ENCODE measurements at places on chromosomes 5 and 9.

GRCh38 chr5:42807722-42808447 lies 3.8 kb downstream of the SELENOP start:
- no peak for DNase-seq

DNA sequence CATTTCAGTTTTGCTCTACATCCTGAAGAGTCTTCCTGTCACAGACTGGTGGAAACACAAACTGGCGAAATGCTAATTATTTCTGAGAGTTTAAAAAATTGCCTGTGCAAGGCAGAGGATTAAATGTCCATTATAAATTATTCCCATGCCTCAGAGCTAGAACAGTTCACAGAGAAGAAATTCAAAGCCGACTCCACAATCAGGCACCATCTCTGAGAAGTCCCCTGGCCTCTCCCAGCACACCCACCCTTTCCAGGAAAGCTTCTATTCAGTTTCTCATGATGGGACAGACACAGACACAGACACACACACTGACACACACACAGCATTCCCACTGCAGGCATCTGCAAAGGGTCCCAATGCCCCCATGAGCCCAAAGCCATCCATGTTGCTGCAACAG lies 253.1 kb downstream of the DENND1A start:
- no peak for DNase-seq

DNA sequence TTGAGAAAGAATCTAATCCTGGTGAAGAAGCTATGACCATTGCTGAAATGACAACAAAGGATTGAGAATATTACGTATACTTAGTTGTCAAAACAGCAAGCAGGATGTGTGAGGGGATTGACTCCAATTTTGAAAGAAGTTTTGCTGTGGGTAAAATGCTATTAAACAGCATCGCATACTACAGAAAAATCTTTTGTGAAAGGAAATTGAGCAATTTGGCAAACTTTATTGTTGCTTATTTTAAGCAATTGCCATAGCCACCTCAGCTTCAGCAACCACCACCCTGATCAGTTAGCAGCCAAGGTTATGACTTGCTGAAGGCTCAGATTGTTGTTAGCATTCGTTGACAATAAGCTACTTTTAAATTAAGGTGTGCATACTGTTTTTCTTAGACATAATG lies 22.5 kb upstream of the ARL14EPL start:
- DNase-seq: no peak

DNA sequence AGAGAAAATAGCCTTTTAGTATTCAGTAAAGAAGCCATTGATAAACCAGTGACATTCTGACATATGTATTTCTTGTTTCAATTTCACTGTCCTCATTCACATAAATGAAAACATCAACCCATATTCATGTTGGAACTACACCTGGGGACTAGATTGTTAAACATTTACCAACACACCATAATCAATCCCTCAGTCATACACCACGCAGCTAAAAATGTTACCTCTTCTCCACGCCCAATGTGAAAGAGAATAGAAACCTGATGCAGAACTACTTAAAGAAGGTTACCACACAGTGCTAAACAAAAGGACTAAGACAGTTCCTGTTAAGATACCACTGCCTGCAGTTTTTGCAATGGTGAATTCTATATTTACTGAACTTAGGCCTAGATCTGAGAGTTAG lies 518.9 kb downstream of the PRELID2 start:
- DNase-seq: no peak

DNA sequence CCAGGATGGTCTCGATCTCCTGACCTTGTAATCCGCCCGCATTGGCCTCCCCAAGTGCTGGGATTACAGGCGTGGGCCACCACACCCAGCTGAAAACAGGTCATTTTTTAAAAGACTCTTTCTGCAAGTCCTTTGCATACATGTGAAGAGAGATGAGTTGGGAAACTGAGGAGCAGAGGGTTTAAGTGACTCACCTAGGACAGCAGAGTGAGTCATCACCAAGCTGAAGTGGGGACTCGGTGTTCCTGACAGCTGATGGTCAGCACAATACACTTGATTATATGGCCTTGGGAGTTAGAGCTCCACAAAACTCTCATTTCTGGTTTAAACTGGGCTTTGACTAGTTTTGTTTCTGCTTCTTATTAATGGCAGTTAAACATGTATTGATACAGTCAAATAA lies 38.1 kb upstream of the SSBP2 start:
- no peak for DNase-seq

DNA sequence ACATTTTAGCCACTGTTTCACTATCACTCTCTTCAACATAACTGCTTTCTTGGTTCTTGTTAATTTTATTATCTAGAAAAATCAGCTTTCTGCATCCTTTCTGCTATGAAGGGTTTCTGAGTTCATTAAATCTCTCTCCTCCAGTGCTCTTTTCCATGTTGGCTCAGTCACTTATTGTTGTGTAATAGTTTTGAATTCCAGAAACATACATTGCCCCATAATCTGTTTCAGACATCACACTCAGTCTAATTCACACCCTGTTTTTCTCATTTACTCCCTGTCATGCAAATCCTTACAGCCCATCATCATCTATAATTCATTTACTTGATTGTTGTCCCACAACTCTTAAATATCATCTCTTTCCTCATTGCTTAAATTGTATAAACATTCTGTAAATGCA lies 176.1 kb upstream of the CDH12 start:
- no peak for DNase-seq

DNA sequence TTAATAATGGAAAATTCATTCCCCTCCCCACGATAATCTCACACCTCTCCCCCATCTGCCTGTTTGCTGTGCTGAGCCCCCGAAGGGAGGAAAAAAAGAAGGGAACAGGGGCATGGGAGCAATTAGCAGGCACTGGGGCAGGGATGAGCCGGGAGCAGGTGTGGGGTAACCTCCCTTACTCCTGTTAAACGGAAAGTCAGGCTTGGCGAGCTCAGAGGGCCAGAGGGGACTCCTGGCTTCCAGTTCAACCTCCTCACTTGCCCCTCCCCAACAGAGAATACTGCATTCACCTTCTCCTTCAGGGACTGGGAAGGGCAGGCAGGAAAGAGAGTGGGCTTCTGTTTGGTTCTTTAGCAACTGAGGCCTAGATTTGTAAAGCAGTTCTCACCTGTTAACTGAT lies 1.6 kb downstream of the AFAP1L1 start:
- no peak for DNase-seq

DNA sequence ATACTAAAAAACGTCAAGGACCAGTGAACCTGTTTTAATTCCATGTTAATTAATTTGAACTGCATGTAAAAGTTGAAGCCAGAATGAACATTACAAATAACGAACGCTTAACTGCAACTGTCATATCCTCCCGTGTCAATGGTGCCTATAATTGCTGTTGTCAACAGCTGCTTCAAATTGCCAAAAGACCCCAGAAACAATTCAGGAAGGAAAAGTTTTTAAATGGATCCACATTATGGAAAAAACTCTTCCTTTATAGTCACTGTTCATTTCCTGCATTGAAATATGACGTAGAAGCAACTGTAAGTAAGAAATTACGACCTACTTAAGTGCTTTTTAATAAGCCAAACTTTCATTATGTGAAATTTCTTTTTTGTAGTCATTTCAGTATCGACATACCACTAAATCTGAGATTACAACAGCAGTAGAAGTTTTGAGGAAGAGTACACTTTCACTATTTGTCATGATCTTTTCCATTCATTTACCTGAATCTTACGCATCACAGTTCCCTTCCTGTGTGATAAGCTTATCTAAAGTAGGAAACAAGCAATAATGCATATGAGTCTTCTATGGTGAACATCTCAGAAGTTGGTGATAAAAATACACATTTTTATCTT lies 37.8 kb downstream of the MEF2C start:
- DNase-seq: no peak

DNA sequence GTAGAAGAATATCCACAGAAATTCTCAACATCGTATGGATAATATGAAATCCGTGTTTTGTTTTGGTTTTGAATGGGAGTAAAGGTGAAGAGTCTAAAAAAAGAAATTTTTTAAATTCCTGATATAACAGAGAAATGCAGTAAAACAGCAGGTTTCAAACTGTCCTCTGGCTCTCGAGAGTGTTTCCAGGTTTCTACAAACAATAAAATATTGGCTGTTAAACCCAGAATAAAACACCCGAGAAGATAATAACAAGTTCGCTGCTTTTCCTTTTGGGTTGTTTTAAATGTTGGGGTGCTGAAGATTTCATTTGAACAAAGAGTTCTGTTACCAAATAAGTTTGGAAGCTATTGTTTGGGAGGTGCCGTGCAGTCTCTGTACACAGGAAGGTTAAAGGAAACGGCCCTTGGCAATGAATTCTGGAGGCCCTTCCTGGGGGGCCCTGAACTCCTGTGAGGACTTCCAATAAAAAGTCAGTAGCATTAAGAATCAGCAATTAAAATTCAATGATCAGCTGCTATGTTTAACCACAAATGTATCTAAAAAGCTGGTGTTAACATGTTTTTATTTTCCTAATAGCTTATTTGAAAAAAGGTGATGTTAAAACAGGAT lies 215.8 kb downstream of the TSSK1B start:
- DNase-seq: no peak

DNA sequence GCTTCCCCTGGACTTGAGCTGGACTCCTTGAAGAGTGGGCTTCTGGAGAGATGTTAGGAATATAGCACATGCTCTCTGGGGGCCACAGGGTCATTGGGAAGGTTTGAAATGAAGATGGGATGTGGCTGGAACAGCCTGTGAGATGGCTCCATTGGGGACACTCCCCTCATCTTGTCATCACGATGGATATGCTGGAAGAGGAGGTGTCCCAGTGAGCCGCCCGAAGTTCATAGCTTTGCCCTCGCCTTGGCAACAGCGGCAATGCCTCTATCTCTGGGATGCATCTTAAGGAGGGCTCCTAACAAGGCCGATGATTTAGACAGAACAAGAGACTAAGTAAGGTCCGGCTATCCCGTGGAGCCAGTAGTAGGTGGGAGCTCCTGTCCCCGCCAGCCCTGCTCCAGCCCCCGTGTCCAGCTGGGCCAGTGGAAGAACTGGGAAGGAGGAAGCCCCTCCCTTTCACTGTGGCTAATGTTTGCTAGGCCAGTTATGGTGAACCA lies 23.9 kb downstream of the AMBP start:
- DNase-seq: no peak

- no peak for DNase-seq
These were observed 16.2 kb downstream of the PRKAA1 start for GRCh38 chr5:40781843-40782409.

- no peak for DNase-seq
These were observed 5.6 kb downstream of the DAB2IP start for GRCh38 chr9:121656941-121657470.

DNA sequence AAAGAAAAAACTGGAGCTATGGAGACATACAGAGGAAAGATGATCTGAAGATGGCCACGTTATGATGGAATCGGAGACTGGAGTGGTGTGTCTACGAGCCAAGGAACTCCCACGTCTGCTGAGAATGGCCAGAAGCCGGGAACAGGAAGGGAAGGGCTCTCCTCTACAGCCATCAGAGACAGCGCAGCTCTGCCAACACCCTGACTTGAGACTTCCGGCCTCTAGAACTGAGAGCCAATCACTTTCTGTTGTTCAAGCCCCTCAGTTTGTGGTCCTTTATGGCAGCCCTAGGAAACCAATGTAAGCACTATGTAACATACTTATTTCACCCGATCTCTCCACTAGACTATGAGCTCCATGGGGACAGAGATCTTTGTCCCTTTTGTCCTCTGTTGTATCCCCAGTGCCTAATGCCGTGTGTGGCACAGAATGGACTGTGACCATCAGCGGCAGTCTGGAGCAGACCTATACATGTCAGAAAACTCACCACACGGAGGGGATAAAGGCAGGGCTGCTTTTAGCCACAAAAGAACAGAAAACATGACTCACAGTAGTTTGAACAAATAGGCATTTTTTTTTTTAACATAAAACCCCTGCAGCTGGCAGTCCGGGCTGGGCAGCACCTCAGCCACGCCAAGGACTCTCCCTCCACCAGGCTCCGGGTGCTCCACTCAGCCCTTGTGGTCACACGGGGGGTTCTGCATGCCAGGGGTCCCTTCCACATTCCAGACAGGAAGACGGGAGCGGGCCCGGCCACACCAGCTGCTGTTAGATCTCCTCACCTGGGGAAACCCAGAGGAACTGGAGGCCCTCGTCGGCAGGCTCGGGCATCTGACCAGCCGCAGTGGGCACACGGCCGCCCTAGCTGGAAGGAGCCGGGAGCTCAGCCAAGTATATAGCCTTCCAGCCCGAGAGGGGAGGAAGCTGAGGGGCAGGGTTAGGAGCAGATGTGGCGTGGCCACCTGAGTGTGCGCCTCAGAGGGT lies 16.1 kb upstream of the MXD3 start:
- no peak for DNase-seq

GRCh38 chr5:106089073-106089472 lies 1581.7 kb downstream of the EFNA5 start:
- DNase-seq: no peak

DNA sequence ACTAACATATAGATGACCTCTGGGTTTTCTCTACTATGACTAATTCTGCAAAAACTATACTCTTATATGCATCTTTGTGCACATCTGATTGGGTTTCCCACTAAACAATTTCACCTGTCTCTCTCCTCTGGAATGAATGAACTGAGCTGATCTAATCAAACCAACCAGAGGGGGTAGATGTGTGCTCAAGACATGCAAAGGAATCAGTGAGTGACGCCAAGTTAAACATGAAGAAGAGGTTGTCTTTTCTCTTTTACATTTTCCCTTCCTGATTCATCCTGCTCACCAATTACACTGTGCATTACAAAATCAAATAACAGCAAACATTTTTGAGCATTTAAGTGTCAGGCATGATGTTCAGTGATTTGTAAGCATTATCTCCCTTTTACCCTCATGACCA lies 29.6 kb upstream of the GRXCR2 start:
- no peak for DNase-seq

- DNase-seq: no peak
These were observed 35.5 kb downstream of the VAV2 start for GRCh38 chr9:133956520-133957076.

DNA sequence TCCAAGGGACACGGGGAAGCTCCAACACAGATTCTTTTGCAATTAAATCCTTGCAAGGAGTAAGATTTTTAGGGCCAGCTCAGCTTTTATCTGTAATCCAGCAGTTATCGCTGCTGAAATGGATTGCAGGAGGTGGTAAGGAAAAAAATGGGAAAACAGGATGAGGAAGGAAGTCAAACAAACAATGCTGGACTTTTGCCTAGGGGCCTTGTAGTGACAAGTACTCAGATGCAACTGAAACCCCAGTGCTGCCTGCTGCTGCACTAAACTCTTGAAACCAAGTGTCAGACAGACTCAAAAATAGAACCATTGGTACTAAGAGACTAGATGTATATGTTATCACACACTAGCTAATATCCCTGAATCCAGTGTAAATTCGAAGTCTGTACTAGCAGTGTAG lies 309.2 kb downstream of the CTNND2 start:
- DNase-seq: no peak

DNA sequence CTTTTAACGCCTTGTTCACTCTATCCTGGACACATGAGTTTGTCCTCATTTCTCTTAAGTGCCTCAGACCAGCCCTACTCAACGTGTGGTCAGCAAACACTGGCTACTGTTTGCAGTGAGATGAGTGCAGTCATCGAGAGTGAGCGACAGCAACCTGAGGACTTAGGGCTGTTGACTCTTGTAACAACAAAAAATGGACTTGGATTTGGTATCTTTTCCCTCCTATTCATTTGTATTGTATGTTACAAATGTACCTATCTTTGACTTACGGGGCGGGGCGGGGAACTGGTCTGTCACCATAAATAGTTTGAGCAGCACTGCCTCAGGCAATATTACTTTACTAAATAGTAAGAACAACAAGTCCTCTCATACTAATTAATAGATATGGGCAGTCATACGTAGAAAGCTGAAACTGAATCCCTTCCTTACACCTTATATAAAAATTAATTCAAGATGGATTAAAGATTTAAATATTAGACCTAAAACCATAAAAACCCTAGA lies 84.1 kb downstream of the TLE1 start:
- no peak for DNase-seq

Measured in stimulated activated CD4-positive, alpha-beta T cell treated with anti-CD3 and anti-CD28 coated beads, Interleukin-1b, Interleukin-23, amount 100 ng/mL, for 1 hour (primary cell).